ENCODE measurements at places on chromosomes 1 and 21. TPM values are rescaled to one million over a fixed set of nuclear protein-coding genes. Genes with fewer than 3 reads are reported as not detected.

Gene SELL
- 0.65 TPM for total RNA-seq

Gene CHRM3
- not detected for total RNA-seq

Gene CLCNKB
- not detected for total RNA-seq

Gene IKBKE
- total RNA-seq: 19.0 TPM

Gene INSRR
- not detected for total RNA-seq

Gene GSTM1
- total RNA-seq: 0.32 TPM

Gene TAS1R1
- not detected for total RNA-seq

Gene C1orf185
- not detected for total RNA-seq

Gene SSX2IP
- 3.9 TPM for total RNA-seq

Gene C1orf94
- not detected for total RNA-seq

Gene HUNK
- total RNA-seq: not detected

Gene PLA2G5
- total RNA-seq: 0.46 TPM

Gene PDC
- total RNA-seq: not detected

Gene NPPA
- not detected for total RNA-seq

Gene ABCA4
- 4.2 TPM for total RNA-seq

Gene FMOD
- 0.76 TPM for total RNA-seq

Gene COL6A2
- 6.5 TPM for total RNA-seq

Gene KRTAP19-1
- not detected for total RNA-seq

Gene ZNF695
- 1.6 TPM for total RNA-seq

Gene TFF1
- total RNA-seq: not detected

Measured in epithelial cell of umbilical artery (primary cell).